ENCODE measurements at places on chromosomes 5 and 9. TPM values are rescaled to one million over a fixed set of nuclear protein-coding genes. Genes with fewer than 3 reads are reported as not detected.

Gene TRAF1
- total RNA-seq: 1.5 TPM

DNA sequence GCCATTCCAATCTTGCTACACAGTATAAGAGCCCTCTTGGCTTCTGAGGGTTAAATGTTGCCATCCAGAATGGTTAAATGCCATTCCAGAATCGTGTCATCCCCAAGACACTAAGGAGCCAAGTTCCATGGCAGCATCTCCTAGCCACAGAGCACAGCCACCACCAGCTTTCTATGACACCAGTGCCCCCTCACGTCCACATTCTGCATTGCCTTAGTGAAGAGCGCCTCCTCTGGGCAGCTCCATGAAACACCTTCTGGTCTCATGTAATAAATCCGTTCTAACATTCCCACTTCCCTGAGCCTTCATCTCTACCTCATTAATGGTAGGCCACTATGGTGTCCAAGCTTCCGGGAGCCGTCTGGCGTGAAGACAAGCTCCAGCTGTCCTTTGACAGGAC, 12.4 kb downstream of the CBY3 start:
- DNase-seq: peak; percentile 20

Gene STK32A
- 0.35 TPM for total RNA-seq

Gene TMEM232
- 2.1 TPM for total RNA-seq

DNA sequence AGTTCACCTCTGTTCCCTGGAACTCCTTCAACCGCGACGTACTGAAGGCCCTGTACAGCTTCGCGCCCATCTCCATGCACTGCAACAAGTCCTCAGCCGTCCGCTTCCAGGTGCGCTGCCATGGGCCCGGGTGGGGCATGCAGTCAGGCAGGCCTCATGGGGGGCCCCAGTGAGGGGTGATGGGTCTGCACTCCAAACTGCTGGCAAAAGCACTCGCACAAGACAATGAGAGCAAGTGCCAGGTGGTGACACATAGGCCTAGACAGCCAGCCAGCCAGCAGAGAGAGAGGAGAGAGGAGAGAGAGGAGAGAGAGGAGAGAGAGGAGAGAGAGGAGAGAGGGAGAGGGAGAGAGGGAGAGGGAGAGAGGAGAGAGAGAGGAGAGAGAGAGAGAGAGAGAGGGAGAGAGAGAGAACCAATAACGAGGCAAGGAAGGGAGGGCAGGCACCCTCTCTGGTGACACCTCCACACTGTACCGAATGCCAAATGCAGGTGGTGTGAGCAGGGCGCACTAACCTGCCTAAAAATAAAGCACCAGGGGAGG, 21.0 kb downstream of the DBH start:
- DNase-seq: no peak

Gene CAMLG
- total RNA-seq: 15.0 TPM

Gene AMBP
- not detected for total RNA-seq

DNA sequence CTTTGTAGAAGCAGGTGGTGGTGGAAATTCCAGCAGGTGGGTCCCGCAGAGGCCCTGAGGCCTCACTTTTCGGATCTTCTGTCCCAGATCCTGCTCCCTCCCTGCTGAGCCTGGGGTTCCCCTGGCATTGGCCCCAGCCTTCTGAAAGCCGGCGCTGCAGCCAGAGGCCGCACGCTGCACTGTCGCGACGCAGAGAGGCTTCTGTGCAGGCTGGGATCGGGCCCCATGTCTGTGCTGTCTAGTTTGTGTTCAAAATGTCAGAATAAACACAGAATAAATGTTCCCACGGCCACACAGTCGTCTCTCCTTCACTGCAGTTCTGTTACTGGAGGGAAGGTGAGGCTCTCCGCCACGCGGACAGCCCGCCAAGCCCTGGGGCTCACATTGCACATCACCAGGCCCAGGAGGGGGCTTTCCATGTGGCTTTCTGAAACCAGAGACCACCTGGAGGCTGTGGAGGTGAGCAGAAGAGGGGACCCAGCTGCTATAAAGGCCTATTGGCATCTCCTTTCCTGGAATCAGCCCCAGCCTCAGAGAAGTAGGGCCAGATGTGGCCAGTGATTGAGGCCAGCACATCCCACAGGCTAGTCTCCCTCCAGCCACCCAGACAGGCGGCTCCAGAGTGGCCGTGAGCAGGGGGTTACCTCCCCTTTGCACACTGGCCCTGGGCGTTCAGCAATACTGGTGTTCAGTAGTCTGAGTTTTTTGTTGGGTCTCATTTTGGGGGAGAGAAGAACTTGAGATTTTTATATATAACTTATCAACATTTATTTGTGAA, 46.5 kb downstream of the USP20 start:
- DNase-seq: no peak

Gene LCN9
- not detected for total RNA-seq

DNA sequence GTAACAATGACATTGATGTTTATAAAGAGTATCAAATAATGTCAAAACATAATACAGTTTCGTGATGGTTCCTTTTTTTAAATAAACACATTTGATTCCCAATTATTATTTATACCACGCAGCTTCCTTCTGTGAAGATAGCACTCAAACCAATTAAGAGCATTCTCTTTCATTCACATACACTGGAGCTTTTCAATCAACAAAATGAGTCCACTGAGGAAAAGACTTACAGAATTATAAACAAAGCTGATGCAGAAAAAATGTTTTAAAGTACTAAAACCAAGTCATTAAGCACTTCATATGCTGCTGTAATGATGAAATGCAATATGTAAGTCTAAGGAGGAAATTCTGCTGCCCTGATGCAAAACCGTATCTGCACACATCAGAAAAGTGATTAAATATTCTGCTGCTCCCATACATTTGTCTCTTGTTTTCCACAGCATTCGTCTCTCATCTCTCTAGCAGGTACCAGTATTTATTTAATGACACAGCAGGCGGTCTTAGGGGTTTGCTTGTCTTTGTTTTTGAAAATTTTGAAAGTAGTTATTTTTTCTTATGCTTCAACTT, 147.1 kb downstream of the CDH10 start:
- DNase-seq: no peak

Gene TMEM252
- not detected for total RNA-seq

DNA sequence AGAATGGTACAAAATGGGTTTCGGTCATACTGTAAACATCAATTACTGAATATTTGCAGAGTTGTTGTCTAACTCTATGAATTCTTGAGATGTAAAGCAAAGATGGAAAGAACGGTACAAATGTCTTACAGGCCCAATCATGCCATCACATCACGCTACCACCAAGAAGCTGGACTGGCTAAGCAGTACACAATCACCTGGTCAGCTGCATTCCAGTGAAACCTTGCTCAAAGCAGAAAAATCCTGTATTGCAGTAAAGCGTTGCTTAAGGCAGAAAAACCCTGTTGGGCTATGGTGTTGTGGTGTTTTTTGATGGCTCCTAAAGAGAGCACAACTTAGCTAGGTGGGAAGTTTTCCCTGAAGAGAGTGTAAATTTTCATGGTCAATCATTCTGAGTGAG, 112.6 kb upstream of the RASA1 start:
- DNase-seq: no peak

Gene MOB3B
- 2.3 TPM for total RNA-seq

Gene PCDHA9
- total RNA-seq: not detected

GRCh38 chr5:149902177-149902576, 42.4 kb downstream of the PDE6A start:
- DNase-seq: no peak

GRCh38 chr9:92635760-92636159, 34.2 kb downstream of the IPPK start:
- no peak for DNase-seq

DNA sequence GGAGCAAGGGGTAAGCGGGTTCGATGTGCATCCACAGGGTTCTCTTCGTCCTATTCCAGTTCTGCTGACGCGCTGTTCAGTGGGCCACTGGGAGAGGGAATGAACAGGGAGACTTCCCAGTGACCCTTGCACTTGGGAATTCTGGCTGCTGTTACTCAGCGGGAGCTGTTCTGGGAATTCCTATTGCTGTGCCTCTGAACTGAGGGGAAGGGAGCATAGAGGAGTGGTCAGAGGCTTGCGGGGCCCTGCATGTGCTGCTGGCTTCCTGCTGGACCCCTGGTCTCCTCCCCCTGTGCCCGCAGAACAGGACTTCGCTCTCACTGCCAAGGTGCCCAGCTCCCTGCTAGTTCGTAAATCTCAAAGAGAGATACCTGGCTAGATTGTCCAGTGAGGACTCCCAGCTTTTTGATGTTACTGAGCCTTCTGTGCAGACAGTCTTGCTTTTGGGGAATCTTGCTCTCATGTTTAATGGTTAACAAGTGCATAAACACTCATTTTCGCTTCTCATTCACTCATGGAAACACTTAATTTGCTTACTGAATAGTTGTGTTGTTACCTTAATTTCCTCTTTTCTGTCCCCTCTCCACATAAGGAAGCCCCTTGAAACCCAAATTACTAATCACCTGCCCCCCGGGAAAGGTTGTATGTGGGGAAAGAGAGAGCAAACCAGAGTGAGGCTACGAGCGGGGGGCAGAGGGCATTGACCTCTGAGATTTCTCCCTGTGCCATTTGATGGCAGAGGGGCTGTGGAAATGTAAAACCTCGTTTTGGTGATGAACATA, 5.9 kb downstream of the TRIO start:
- DNase-seq: no peak

DNA sequence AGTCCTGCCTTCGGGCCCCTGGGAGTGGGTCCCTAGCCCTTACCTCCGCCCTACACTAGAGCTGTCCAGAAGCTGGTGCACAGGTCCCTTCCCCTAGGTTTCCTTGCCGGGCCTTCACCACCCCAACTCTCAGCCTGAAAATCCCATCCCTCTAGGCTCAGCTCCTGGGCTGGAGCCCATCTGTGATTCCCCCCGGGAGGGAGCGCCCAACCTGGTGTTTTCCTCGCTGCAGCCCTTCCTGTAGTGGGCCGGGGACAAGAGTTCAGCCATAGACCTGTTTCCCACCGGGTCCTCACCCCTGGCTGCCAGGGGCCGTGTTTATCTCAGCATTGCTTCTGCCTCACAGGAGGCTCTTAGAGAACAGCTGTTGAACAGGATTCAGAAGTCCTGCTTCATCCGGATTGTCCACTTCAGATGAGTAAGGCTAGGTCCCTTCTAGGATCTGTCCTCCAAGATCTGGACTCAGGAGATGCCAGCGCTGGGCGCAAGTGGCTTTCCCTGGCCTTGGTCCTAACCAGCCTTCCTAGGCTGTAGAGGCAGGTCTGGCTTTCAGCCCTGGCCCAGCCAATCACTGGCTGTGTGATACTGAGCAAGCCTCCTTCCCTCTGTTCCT, 965 bp downstream of the GLIPR2 start:
- DNase-seq: no peak
